ENCODE measurements at places on chromosomes 12 and 14.

DNA sequence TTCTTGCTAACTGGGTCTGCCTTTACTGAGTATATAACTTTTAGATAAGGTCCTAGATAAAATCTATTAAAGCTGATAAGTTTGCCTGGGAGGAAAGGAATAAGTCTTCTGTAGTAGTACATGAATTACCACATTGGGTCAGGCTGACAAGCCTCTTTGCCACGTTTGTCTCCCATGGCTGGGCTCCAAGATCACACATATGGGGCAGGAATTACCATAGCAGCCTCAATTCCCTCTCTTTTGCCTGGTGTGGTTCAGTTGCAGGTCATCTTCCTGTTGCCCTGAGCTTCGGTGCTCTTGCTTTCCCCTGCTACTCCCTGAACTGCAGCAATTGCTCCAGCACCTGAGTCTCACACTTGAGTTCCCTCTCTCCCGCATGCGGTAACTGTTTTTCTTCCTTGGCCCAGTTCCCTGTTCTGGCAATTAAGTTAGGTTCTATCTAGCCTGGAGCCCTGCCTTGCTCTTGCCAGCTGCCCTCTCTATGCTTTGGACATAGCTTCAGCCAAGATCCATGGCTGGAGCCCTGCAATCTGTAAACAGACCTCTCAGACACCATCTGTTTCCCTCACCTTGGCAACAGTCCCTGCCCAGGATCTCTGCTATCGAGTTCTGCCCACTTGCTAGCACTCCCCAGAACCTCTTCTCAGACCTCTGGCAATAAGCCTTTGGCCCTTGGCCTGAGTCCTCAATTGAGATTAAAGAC, 5.8 kb upstream of the GLT8D2 start:
- no peak for DNase-seq

DNA sequence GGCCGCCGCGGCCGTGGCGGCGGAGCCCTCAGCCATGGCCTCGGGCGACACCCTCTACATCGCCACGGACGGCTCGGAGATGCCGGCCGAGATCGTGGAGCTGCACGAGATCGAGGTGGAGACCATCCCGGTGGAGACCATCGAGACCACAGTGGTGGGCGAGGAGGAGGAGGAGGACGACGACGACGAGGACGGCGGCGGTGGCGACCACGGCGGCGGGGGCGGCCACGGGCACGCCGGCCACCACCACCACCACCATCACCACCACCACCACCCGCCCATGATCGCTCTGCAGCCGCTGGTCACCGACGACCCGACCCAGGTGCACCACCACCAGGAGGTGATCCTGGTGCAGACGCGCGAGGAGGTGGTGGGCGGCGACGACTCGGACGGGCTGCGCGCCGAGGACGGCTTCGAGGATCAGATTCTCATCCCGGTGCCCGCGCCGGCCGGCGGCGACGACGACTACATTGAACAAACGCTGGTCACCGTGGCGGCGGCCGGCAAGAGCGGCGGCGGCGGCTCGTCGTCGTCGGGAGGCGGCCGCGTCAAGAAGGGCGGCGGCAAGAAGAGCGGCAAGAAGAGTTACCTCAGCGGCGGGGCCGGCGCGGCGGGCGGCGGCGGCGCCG, 381 bp downstream of the YY1 start:
- no peak for DNase-seq

DNA sequence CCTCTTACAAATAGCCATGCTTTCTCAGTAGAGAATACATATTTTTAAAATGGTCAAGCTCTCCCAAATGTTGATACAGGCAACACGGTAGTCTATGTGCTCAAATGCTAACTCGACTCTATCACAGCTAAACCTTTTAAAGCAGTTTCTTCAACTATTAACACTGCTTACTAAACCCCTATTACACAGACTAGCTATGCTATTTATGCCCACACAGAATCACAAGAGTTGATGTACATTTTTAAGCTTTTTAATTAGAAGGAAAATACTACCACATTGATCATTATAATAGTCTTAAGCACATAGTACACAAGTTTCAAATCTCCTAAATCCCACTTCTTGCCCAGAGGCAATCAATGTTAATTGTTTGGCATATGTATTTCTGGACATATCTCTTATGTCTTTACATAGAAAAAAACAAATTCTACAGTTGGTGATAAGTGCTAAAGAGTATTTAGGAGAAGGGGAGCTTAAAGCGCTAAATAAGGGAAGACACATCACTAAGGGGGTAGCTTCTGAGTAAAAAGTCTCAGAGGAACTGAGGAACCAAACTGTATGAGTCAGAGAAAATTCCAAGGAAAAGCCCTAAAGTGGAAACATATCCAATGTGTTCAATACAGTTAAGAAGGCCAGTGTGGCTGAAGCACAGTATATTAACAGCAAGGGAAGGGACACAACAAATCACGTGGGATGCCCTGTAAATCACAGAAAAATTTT, 13.7 kb downstream of the HNRNPC start:
- no peak for DNase-seq

GRCh38 chr12:121600702-121601336, 20.0 kb upstream of the KDM2B start:
- no peak for DNase-seq

DNA sequence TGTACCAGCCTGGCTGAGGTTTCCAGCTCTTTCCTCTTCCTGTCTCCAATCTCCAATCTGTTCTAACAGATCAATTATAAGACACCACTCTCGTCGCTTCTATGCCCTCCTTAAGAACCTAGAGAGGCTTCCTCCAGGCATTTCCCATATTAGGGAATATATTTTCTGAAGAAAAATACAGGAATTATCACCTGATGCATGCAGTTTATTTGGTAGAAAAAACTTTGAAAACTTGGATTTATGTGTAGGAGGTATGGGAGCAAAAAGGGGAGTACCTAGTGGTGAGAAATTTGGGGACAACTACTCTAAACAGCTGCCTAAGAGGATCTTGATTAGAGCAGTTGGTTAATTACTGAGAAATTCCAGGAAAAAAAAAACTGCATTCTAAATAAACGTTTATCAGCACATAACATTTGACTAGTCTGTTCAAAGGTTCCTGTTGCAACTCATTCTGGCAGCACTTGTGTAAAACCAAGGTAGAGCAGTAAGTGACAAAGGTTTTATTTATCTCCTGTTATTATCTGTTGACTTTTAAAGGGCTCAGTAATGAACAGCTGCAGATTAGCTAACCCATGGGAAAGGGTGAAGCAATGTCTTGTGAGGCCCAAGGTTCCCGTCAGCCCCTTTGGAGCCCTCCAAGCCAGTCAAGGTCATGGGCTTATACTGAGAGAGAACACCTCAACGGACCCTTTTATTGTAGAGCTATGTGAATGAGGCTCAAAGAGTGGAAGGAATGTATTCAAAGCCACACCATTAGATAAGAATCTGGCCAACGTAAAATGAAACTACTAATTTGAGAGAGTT, 36.4 kb upstream of the NR1H4 start:
- DNase-seq = no peak

- no peak for DNase-seq
Observed at GRCh38 chr12:52266514-52266913, 7.9 kb upstream of the KRT86 start.

DNA sequence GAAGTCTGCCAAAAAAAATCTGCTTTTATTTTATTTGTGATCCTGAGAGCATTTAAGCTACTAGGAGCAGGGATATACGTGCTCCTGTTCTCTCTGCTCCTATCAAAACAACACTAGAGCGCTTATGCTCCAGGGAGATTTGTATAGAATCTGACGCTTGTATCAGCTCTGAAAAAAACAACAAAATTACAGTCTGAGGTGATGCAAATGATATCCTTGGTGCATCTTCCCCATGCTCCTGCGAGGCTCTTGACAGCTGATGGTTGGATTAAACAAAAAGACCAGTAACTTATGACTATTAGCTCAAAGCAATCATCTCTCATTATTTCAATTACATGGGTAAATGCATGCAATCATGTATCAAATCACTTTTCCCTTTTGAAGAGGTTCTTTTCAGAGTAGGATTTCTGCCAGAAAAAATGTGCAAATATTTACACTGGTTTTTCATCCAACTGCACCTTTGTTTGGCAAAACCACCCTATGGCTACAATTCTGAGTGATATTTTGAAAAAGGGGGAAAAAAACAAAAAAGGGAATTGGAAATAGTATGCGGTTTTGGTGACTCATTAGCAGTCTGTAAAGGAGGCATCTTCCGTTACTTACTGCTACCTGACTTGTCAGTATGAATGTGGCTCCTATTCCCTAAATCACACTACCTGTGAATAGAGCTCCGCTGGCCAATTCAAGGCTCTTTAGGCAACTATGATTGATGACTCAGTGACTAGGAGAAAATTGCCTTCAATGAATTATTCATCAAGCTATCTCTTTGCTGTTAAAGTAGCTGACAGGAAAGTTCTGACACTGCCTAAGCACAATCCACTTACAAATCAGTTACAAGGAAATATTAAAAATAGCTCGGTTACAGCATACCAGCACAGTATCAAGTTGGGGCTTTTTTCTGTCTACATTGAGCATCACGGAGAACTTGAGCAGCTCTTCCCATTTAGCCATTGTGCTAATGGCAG, 450.0 kb downstream of the FOXG1 start:
- DNase-seq = no peak

- DNase-seq = no peak
Observed at GRCh38 chr12:17591005-17591681, 498.9 kb downstream of the RERGL start.

- DNase-seq = peak; percentile 69
Observed at GRCh38 chr12:4567073-4567881, 5.3 kb downstream of the DYRK4 start.

GRCh38 chr14:46887144-46887543, 235.6 kb upstream of the RPL10L start:
- no peak for DNase-seq

- DNase-seq = no peak
Observed at GRCh38 chr12:101838628-101839323, 8.0 kb upstream of the GNPTAB start.

GRCh38 chr12:98439981-98440581, 75.3 kb upstream of the TMPO start:
- DNase-seq = peak; percentile 79

DNA sequence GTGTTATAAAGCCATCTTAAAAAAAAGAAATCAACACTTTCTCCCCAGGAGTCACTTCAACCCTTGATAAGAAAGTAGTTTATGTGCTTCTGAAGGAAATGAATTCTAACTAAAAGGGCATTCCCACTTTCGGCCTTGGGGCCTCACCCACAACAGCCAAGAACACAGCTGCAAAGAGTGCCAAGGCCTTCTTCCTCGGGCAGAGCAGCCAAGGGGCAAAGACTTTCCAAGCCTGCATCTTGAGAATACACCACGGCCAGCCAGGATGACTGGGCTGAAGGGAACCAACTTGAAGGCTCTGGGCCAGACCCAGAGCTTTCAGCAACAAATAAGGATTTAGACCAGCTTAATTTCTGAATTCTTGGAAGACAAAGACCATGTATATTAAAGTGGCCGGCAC, 60.4 kb upstream of the FOXN3 start:
- DNase-seq = no peak

DNA sequence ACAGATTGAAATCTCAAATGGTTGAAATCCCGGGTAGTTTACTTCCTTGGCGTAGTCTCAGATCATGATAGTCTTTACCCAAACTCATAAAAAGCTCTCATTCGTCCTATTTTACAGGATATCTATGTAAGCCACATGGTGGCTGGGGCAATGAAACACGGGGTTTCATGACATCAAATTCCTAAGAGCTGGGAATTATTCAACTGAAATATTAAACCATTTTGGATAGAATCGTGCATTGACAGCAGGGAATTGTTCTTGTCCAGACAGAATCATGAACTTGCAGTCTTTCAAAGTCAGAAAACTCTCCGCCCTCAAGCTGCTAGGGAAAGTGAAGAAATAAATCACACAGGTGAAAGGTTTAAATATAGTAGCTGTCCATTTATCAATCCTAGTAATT, 33.2 kb upstream of the PRKAB1 start:
- DNase-seq = no peak

DNA sequence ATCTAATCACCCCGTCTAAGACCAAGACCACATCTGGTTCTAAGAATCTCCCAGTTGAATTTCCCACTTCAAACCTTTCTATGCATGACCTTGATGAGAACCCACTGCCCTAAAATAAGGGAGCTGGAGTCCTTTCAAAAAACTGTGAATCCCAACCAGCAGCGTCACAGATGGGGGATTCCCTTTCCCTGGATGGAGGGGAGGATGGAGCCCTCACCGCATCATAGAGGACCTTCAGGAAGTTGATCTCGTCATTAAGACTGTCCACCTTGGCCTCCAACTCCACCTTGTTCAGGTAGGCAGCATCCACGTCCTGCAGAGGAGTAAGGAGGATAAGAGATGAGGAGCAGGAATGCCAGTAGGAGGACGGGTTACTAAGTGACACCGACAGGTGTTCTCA, 4.8 kb downstream of the KRT4 start:
- DNase-seq = no peak

DNA sequence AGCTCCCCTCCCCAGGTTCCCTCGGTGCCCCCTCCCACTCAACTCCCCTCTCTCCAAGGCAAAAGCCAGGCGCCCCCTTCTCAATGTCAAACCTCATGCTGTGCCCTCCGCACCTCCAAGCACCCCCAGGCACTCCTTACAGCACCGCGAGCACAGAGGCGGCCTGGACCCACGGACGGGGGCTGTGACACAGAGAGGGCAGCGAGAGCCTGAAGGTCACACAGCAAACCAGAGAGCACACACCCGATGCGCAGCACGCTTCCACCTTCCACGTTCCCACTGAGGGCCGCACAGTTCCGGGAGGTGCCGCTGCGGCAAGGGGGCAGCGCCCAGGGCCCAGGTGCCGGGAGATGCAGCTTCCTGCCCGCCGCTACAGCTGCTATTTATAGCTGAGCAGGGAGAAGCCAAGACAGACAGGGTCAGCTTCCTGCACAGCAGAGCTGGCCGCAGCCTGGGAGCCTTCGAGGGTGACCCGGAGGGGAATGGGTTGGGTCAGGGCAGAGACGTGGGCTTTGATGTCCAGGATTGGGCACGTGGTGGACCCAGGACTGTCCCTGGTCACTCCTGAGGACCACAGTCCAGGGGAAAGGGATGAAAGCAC, 12.9 kb downstream of the NCOR2 start:
- DNase-seq = no peak

DNA sequence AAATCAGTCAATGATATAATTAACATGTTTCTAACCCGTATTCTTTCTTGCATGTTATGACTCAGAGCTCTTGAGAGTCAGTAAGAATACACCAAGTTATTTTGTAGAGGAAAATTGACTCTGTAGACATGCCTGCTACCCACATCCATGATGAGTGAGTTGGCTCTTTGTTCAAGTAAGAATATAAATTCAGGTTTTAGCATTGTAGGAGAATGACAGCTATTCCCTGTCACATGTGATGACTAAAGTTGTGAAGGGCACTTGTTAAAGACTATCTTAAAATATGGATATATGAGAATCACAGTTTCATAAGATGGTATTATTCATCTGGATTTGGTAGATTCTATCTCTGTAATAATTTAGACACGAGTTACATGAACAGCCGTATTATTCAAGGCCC, 209.1 kb downstream of the CCDC59 start:
- DNase-seq = no peak

- no peak for DNase-seq
Observed at GRCh38 chr12:6211421-6211869, 11.2 kb downstream of the CD9 start.

Measured in KG1 (cell line).